ENCODE measurements at places on chromosomes 6 and 20.

DNA sequence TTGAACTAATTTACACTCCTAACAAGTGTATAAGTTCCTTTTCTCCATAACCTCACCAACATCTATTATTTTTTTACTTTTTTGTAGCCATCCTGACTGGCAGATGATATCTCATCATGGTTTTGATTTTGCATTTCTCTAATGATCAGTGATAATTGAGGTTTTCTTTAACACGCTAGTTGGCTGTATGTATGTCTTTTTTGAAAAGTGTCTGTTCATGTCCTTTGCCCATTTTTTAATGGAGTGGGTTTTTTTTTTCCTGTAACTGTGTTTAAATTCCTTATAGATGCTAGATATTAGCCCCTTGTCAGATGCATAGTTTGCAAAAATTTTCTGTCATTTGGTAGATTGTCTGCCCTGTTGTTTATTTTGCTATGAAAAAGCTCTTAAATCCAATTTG, 39.6 kb upstream of the TRIM39 start:
- DNase-seq, result no peak

DNA sequence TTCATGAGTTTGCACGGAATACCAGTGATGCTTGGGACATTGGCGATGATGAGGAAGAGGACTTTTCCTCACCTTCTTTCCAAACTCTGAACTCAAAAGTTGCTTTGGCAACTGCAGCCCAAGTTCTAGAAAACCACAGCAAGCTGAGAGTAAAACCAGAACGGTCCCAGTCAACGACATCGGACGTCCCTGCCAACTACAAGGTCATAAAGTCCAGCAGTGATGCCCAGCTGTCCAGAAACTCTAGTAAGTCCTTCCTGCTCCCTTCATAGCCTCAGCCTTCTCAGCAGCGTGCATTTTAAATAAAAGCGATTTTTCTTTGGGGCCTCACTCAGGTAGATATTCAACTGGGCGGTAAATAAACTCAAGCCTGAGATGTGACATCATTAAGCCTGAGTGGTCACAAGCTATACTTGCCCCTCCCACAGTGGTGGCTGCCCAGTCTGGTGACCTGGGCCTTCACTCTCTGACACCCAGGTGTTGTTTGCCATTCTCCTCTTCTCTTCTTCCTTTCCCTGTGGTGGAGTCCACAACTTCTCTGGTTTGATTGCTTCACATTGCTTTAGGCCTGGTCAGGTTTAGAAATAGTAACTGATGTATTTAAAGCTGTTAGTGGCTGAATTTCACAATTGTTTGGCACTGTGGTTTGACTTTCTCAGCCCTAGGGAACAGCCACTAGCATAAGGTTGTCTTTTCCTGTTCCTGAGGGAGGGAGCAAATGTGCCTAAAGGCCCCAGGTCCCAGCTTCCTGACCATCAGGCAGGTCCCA, 21.6 kb upstream of the TMEM217 start:
- DNase-seq, result peak; percentile 18

GRCh38 chr6:33746036-33746600, 587 bp downstream of the IP6K3 start:
- DNase-seq, result peak; percentile 43

DNA sequence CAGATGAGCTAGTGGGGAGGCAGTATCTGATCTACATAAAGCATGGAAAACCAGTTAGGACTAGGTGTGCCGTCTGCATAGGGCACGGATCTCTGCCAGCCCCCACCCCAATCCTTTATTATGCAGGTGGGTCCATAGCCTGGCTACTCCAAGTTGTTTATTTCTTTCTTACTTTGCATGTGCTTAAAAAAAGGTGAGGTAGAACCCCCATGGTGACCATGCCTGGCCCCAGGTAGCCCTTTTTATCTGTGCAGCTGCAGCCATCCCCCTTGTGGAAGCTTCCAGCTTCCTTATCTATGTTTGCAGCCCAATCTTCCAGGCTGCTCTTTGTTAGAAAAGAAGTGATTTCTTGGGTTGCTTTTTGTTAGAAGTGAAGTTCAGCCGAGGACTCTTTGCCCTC, 9.0 kb upstream of the TREM2 start:
- no peak for DNase-seq

- peak; percentile 76 for DNase-seq
These were observed 174.0 kb downstream of the GJA10 start for GRCh38 chr6:90068264-90068663.

Measured in fibroblast of skin of right quadriceps (primary cell).